ENCODE measurements at places on chromosomes 3 and 15.

DNA sequence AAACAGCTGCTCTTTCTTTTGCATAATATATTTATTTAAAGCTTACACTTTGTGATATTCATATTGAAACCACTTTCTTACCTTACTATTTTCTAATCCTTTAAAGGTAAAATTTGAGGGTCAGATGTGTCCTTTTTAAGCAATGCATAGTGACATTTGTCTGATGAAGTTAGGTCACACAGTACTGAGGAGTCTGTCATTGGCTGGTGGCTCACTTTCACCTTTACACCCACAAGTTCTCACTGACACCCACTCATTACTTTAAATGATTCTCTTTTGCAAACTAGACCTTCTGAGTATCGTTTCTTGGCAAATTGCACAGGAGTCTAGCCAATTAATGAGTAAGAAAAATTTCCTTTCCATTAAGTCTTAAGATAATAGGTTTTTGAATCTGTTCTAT lies 758.3 kb upstream of the ARPP21 start:
- no peak for DNase-seq

- no peak for DNase-seq
These were observed 52.5 kb upstream of the ZCWPW2 start for GRCh38 chr3:28295898-28296490.

DNA sequence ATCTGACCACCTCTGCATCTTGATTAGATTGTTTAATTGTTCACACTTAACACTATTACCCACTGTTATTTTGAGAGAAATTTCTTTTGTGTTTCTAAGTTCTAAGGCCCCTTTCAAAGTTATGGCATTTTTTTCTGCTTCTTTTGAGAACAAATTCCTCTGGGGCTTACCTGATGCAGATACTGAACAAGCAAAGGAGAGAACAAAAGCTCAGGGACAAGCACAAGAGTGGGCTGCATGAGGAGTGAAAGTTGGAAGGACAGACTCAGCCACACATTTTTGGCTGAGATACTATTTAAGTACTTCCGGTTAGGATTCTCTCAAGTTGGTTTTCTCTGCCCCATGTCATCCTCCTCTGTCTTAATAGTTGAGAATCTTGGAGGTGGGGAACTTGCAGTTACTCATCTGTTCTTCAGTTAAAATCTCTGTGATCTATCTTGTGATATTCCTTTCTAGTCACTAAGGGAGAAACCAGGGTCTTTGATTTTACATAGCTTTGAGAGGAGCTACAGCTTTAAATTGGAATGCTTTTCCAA lies 54.7 kb downstream of the CMTM6 start:
- DNase-seq = no peak

DNA sequence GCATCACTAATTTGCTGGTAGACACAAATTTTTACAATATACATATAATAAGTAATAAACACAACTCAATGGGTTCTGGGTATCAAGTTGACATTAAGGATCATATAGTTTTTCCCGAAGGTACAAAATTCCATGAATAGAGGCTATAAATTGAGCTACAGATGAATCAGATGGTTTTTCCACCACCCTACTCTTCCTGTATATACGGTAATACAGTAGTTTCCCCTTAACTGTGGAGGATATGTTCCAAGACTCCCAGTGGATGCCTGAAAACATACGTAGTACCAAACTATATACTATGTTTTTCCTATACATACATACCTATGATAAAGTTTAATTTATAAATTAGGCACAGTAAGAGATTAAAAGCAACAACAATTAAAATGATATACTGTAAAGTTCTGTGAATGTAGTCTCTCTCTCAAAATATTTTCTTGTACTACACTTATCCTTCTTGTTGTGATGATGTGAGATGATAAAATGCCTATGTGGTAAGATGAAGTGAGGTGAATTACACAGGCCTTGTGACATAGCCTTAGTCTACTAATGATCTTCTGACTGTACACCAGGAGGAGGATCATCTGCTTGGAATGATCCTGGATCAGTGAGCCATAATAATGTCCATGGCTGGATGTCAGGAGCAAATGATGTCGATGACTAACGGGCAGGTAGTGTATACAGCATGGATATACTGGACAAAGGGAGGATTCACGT lies 116.7 kb downstream of the NR1I2 start:
- DNase-seq = no peak

- no peak for DNase-seq
These were observed 9.4 kb downstream of the SNX1 start for GRCh38 chr15:64105113-64105704.

GRCh38 chr3:150300852-150301517 lies 107.1 kb upstream of the TSC22D2 start:
- no peak for DNase-seq

DNA sequence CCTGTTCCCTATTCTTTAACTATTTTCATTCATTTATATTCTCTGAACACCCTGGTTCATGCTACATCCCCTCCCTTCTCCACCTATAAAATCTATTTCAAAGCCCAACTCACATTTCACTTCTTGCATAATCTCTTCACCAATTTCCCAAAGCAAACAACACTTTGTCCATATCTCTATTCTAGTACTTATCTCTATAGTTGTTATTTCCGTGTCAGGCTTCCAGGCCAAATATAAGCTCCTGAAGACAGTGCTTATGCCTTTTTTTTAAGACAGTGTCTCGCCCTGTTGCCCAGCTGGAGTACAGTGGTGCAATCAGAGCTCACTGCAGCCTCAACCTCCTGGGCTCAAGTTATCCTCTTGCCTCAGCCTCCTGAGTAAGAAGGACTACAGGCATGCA lies 43.6 kb downstream of the DNAH12 start:
- DNase-seq = no peak

DNA sequence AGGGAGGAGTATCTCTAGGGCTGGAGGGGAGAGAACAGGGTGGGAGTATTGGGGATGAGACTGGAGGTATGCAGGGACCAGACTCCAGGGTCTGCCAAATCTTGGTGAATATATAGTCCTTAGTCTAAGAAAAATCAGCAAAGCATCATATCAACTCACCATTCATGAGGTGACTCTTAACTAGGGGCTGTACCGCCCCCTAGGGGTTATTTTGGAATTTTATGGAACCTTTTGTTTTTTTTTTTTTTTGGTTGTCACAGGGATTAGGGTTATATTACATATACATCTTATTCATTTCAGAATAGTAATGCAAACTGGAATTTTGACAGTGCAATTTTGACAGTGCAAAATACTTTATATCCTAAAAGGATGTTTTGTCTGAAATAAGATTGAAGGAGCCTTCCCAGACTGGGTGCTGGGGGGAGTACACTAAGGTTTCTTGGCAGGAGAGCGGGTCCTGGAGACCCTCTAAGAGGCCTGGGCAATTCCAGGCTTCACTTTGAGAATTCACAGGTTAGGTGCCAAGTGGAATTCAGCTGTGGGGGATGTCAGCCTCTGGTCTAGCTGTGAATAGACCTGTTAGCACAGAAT lies 7.5 kb downstream of the CMTM7 start:
- DNase-seq = no peak

GRCh38 chr15:74318376-74319137 lies 48.9 kb downstream of the CYP11A1 start:
- DNase-seq = no peak

Data from stimulated activated CD4-positive, alpha-beta T cell treated with anti-CD3 and anti-CD28 coated beads, Interleukin-1b, Interleukin-23, amount 100 ng/mL, for 1 hour (primary cell).